ENCODE measurements at places on chromosomes 11 and 22.

- H3K27ac ChIP-seq: no peak overlapping the region
- no peak overlapping the region for H3K4me3 ChIP-seq
- no peak for DNase-seq
- H3K36me3 ChIP-seq: no peaks in the 10 kb centered on the region
- H3K4me1 ChIP-seq: no peaks in the 10 kb centered on the region
These were observed 53.9 kb downstream of the SMIM38 start for GRCh38 chr11:69209421-69210309.

DNA sequence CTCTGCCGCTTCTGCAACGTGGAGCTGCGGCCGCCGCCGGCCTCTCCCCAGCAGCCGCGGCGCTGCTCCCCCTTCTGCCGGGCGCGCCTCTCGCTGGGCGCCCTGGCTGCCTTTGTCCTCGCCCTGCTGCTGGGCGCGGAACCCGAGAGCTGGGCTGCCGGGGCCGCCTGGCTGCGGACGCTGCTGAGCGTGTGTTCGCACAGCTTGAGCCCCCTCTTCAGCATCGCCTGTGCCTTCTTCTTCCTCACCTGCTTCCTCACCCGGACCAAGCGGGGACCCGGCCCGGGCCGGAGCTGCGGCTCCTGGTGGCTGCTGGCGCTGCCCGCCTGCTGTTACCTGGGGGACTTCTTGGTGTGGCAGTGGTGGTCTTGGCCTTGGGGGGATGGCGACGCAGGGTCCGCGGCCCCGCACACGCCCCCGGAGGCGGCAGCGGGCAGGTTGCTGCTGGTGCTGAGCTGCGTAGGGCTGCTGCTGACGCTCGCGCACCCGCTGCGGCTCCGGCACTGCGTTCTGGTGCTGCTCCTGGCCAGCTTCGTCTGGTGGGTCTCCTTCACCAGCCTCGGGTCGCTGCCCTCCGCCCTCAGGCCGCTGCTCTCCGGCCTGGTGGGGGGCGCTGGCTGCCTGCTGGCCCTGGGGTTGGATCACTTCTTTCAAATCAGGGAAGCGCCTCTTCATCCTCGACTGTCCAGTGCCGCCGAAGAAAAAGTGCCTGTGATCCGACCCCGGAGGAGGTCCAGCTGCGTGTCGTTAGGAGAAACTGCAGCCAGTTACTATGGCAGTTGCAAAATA lies 816 bp downstream of the PDE3B start:
- H3K27me3 ChIP-seq: peaks cover 34% of the 10 kb centered on the region
- H3K36me3 ChIP-seq: no peaks in the 10 kb centered on the region
- peak overlapping the region; percentile 83 for H3K4me3 ChIP-seq
- H3K27ac ChIP-seq: peak overlapping the region; percentile 67
- peaks cover 4% of the 10 kb centered on the region for H3K4me1 ChIP-seq
- DNase-seq: no peak

GRCh38 chr11:119752345-119752871 lies 23.4 kb upstream of the NECTIN1 start:
- peaks cover 21% of the 10 kb centered on the region for H3K4me1 ChIP-seq
- DNase-seq: no peak
- H3K4me3 ChIP-seq: no peak overlapping the region
- H3K27ac ChIP-seq: peak overlapping the region; percentile 71
- H3K27me3 ChIP-seq: no peaks in the 10 kb centered on the region

- H3K27me3 ChIP-seq: no peaks in the 10 kb centered on the region
- H3K4me1 ChIP-seq: no peaks in the 10 kb centered on the region
- DNase-seq: no peak
- no peak overlapping the region for H3K4me3 ChIP-seq
- no peak overlapping the region for H3K27ac ChIP-seq
These were observed 50.3 kb upstream of the FIBIN start for GRCh38 chr11:26943636-26944035.

GRCh38 chr11:8081591-8082250 lies 710 bp downstream of the TUB start:
- H3K27ac ChIP-seq: no peak overlapping the region
- no peaks in the 10 kb centered on the region for H3K36me3 ChIP-seq
- peak overlapping the region; percentile 32 for H3K4me3 ChIP-seq
- H3K27me3 ChIP-seq: no peaks in the 10 kb centered on the region

All from tibial nerve (tissue), 4 donors.